NCI-H1694 treated with DMSO at 0.1 percent for 48 hours (cell line): ENCODE measurements at places on chromosomes 5 and 9.

GRCh38 chr5:136094913-136095641 is 37.6 kb upstream of the SMAD5 start:
- no peak for DNase-seq

DNA sequence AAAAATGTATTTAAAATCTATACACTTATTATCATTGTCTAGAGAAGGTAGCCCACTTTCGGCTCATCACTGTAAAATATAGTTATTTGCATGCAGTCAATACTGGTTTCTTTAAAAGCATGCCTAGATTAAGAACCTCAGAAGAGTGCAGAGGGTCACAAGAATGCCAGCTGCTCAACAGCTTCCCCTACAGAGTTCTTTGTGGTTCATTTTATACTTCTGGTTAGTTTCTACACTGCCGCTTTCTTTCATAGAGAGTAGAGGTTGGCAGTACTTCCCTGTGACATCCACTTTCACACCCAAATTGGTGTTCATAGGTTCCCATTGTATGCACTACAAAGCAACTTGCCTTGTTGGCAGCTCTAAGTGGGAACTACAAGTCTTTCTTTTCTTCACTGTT is 137.3 kb downstream of the KIAA0825 start:
- DNase-seq, result no peak

GRCh38 chr5:123199527-123199926 is 110.5 kb downstream of the PRDM6 start:
- no peak for DNase-seq

GRCh38 chr9:94054716-94055115 is 29.5 kb upstream of the PTPDC1 start:
- no peak for DNase-seq

DNA sequence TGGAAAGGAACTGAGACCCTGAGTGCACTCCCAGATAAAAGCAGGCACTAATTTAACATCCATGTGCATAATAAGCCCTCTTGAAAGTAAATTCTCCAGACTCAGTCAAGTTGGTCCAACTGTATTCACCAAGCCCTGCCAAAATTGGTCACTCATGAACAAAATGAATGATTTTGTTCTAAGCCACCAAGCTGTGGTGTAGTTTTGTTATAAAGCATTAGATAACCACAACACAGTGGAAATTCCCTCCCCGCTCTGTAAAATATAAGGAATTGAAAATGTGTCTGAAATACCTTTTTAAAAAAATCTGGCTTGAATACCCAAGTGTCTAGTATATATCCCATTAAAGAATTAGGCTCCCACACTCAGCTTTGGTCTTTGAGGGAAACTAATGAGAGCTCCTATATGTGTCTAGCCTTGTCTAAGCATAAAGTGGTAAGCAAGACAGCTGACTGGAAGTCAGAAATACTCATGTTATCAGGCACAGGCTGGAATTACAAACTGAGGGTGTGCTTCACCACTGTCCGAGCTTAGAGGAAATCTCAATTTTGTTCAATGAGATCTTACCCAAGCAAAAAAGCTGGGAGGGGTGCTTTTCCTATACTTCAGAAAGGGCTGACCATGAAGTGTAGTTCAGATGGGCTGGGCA is 33.2 kb downstream of the IDNK start:
- no peak for DNase-seq

DNA sequence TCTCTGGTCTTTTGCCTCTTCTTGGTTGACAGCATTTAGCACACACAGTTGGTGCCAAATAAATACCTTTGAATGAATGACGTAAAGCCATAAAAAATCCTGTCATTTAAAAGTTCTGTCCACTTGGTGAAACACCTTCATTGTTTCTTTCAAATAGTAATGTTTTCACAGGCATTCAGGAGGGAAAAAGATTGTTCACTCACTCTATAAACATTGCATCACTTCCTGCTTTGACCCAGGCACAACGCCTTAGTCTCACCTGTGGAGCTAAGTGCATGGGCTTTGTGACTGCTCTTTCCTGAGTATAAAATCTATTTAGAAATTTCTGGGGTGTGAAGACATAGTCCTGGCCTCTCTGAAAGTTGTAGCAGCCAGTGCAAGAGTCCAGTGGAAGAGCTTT is 88.9 kb upstream of the CXCL14 start:
- no peak for DNase-seq

DNA sequence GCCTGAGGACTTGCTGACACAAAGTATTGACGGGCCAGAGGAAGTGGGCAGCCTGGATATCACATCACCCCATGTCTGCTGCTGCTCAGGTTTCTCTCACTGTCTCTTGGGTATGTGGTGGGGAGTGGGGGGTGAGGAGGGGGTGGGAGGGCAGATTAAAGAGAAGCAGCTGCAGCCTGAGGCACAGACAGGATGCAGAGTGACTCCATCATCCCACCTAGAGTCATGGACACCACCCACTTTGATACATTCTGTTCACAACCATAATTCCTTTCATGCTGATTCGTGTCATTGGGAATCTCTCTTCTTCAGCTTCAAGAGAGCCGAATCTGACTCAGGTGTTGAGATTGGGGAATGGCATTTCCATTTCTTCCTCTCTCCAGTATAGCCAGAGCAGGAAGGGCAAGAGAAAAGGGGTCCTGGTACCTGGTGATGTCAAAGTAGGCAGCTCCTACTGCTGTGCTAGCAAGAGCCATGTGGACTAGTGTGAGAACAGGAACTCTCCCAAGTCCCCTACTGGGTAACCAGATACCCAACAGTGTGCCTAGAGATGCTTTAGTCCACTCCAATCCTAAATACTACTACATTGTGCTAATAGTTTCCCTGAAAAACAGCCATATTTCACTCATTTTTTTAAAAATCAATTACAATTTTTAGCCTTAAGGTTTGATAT is 22.4 kb downstream of the GRAMD2B start:
- DNase-seq, result no peak

DNA sequence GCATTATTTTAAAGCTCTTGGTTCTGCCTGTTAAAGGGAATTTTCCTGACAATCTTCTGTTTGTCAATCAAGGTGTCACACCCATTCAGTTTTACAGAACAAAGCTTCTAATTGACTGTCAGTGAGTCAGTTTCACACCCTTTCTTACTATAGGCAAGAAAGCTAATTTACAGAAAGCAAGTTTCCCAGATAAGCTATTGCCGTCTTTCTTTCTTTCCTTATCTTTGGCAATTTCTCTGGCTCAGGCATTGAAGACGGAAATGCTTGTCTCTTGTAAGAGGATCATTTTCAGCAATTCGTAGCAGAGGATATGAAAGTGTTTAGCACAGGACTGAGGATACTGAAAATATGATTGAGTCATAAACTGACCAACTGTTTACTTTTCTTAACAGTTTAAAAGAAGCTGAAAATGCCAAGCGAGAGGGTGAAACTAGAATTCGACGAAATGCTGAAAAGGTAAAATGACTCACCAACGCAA is 27.0 kb downstream of the SPINK5 start:
- no peak for DNase-seq

DNA sequence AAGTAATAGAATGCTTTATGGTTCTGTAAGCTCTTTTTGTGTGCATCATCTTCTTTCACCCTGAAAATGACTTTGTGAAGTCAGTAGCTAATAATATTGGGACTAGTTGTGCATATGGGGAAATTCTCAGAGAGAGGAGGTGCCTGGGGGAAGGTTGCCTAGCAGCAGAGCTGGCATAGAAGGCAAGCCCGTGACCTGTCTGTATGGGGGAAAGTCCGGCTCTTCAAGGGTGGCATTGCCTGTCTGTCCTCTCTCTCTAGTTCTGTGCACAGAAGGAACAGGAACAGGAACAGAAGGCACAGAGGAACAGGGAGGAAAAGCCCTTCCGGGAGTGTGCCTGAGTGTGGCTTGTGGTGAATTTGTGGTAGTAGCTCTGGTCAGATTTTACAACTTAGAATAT is 33.1 kb downstream of the SH3GL2 start:
- no peak for DNase-seq

- no peak for DNase-seq
Observed at GRCh38 chr9:78132701-78133058, 101.1 kb upstream of the GNAQ start.

DNA sequence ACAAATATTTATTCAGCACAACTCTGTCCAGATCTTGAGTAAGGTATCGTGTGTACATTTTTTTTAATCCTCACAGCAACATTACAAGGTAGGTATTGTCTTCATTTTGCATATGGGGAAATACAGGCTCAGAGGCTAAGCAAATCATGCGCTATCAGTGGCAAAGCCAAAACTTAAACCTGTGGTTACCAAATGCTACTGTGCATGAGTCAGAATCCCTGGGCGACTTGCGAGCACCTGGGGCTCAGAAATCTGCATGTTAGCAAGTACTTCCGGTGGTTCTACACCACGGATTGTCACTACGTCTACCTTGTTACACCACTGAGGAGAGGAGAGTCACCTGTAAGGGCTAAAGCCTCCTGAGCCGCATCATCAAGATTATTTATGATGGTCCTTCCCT is 21.3 kb downstream of the C5orf58 start:
- no peak for DNase-seq

DNA sequence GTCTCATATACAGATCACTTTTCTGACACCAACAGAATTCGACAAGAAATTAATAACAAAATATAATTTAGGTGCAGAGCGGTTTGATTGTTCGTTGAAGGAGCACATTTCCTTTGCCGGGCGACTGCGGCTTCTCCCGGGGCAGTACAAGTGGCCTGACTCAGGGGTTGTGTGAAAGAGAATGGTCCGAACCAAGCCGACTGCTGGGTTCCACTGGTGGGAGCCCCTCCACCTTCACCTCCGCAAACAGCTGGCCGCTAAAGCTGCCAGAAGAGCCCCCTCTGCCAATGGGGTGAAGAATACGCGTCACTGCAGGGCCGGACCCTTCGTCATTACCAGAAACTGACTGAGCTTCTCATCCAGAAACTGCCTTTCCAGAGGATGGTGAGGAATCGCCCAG is 156.0 kb upstream of the IFNE start:
- DNase-seq, result no peak

DNA sequence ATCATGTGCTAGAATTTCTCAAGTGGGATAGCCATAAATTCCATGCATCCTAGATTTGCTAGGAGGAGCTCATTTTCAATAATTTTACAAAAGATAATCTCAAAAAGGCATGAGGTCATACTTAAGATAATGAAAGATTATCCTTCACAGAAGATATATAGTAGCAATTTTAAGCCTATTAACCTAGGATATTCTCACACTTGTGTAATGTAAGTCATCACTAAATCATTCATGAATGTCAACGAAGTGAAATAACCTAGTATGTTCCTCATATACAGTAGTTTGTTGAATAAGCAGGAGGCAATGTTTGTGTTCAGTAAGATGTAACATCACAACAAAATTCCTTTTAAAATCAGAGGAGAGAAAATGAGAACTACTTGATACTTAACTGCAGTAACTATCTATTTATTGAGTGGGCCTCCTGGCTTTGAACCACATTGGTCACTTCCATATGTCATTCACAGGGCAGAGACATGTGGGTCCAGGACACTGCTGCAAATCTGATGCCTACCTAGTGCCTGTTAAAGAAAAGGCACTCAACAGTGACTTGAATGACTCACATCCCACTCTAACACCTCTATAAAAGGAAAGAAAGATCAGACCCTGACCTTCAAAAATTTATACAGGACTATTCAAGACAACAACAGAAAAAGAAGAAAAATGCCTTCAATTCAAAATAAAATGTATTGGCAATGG is 8.2 kb downstream of the LIFR start:
- DNase-seq, result no peak

DNA sequence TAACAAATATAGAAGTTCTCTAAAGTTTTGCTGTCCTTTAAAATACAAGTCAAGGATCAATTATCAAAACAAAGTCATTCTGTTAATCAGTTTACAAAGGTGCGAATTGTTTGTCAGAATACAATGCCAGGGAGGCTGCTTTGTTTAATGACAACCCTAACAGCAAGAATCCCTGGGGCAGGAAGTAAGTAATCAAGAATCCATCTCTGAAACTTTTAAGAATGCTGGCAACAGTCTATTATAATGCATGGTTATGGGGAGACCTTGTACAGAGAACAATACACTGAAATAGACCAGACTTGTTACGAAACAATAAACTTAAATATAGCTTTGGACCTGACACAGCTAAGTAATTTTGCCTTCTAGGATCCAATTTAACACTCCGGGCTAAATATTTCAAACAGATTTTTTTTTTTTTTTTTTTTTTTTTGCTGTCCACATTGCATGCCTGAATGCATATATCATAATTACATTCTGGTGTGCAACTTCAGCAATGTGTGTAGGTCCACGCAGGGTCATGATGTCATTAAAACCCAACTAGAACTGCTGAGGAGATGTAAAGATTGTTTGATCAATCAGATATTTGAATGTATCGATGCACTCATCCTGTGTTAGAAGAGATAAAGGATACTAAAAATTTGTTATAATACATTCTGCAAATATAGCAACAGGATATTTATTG is 421.3 kb downstream of the CETN3 start:
- no peak for DNase-seq

- no peak for DNase-seq
Observed at GRCh38 chr5:10399839-10400238, 41.8 kb upstream of the ROPN1L start.

GRCh38 chr5:129438322-129438721 is 21.8 kb upstream of the ADAMTS19 start:
- DNase-seq, result no peak
